KBM-7 (cell line): ENCODE measurements at places on chromosomes 4 and X.
A peak's percentile ranks its signal among the peaks of the same experiment; 100 is the strongest.

DNA sequence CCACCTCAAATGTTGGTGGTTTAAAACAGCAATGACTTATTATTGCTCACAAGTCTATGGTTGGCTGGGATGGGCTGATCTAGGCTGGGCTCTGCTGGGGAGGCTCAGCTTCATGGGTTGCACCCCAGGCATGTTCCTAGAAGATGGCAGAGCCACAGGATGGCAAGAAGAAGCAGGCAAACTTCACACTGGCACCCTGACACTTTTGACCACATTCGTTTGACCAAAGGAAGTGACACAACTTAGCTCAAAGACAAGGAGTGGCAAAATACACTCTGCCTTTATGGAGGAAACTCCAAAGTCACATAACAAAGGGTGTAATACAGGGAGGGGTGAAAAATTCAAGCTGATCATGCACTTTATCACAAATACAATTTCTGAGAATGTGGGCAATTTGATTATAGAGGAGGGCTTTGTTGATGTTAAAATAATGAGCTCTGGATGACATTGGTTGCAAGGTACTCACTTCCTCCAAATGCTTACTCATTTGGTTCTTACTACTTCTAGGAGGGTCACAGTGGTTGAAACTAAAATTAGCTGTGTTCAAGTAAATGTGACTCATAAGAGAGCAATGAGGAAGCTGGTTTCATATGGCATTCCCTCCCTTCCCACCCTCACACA is 249.2 kb upstream of the RPS6KA3 start:
- DNase-seq, result peak; percentile 77

GRCh38 chr4:183960046-183960420 is 54.9 kb downstream of the STOX2 start:
- no peak for DNase-seq

DNA sequence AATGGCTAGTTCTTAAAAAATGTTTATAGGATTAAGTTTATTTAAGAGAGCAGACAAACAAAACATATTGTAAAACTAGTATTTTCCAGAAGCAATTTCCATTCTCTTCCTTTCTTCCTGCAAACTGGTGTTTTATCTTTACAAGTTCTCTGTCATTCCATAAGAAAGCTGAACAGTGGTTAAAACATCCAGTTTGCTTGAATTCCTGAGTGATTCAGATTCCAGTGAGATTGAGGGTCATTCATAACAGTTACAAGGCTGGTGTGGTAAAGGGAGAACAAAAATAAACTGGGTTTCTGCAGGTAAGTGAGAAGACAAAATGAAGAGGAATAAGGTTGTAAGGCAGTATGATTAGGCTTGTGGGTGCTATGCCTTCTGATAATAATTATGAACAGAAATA is 544.8 kb upstream of the DIPK2B start:
- DNase-seq, result no peak

GRCh38 chrX:30794497-30794896 is 94.6 kb downstream of the TAB3 start:
- DNase-seq, result no peak

DNA sequence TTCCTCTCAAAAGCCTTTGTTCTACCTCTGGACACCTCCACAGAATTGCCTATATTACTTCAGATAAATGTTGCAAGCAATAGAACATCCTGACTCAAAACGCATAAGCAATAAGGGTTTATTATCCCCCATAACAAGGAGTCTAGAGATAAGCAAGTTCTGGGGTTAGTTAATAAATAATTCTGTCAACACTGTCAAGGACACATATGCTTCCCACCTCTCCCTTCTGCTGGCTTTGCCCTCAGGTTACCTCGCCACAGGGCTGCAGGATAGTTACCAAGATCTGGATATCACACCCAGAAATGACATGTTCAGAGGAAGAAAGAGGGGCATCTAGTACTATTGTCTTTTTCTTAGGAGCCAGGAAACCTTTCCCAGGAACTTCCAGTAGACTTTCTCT is 14.0 kb upstream of the DUSP21 start:
- DNase-seq, result no peak

DNA sequence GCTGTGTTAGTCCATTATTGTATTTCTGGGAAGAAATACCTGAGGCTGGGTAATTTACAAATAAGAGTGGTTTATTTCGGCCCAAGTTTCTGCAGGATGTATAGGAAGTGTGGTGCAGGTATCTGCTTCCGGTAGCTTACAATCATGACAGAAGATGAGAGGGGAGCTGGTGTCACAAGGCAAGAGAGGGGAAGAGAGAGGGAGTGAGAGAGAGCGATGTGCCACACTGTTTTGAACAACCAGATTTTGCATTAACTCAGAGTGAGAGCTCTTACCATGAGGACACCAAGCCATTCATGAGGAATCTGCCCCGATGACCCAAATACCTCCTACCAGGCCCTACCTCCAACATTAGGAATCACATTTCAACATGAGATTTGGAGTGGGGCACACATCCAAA is 627.6 kb upstream of the FRG1 start:
- no peak for DNase-seq

GRCh38 chrX:1537031-1537715 is at the start of gene P2RY8:
Gene P2RY8, minus strand, starts transcription at chrX:1537185. Its CDS starts 70,627 bp downstream, at chrX:1466558.
- peak; percentile 98 for DNase-seq

DNA sequence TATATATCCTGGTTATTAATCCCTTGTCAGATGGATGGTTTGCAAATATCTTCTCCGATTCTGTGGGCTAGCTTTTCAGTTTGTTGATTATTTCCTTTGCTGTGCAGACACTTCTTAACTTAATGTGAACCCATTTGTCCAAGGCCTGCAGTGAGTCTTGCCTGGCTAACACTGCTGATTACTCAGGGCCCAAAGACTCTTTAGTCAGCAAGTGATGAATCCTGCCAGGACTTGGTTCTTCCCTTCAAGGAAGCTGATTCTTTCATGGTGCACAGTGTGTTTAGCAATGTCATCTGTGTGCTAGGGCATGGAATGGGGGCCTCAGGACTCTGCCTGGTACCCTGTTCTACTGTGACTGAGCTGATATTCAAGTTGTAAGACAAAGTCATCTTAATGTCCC is 81.8 kb upstream of the TEX13A start:
- no peak for DNase-seq

DNA sequence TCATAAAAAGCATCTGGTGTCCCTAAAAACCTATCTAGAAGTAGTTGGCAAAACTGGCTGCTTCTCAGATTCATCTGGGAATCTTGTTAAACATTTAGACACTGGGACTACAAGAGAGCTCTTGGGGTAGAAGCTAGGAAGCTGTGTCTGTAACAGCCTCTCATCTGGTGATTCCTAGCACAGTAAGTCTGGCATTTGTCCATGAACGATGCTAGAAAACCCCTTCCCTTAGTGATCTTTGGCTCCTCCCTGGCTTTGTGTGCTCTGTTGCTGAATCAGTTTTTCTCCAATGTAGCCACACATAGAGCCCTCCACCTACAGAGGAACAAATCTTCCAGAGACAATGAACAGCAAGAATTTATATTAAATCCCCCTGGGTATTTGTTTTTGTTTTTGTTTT is 951.7 kb upstream of the LCORL start:
- no peak for DNase-seq

DNA sequence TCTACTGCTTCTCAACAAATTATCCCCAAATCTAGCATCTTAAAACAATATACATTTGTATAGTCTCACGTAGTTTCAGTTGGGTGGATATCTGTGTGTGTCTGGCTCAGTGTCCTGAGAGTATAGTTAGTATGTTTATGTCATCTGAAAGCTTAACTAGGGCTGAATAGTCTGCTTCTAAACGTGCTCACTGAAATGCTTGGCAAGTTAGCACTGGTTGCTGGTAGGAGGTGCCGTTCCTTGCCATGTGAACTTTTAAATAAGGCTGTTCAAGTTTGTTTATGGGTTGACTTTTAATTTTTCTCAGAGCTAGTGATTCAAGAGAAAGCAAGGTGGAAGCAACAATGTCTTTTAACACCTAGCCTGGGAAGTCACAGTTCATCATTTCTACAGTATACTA is 1673.6 kb downstream of the PCDH7 start:
- no peak for DNase-seq

DNA sequence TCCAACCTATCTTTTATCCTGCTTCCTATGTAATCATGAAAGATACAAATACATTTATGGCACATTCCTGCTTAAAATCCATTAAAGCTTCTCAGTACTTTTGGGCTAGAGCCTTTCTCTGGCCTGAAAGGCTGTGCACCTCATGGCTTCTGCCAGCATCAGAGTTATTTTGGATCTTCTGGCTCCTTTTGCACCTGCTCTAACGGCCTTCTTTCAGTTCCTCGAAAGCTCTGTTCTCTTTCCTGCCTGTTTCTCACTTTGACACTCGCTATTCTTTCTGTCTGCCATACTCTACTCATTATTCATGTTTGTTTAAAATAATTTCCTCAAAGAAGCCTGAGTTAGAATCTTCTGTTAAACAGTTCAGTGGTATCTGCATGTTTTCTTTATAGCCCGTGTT is 86.0 kb downstream of the LRP2BP start:
- no peak for DNase-seq
